HL-60 (cell line): ENCODE measurements at places on chromosomes 3 and 15.
A peak's percentile ranks its signal among the peaks of the same experiment; 100 is the strongest.

DNA sequence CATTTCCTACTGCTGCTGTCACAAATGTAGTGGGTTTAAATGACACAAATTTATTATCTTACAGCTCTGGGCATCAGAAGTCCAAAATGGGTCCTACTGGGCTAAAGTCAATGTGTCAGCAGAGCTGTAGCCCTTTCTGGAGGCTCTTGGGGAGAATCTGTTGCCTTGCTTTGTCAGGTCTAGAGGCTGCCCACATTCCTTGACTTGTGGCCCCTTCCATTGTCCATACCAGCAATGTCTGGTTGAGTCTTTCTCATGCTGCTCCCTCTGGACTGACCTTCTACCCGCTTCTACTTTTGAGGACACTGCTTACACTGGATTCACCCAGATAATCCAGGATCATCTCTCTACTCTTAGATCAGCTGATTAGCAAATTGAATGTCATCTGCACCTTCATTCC, 3.0 kb downstream of the IL12A start:
- DNase-seq = no peak

DNA sequence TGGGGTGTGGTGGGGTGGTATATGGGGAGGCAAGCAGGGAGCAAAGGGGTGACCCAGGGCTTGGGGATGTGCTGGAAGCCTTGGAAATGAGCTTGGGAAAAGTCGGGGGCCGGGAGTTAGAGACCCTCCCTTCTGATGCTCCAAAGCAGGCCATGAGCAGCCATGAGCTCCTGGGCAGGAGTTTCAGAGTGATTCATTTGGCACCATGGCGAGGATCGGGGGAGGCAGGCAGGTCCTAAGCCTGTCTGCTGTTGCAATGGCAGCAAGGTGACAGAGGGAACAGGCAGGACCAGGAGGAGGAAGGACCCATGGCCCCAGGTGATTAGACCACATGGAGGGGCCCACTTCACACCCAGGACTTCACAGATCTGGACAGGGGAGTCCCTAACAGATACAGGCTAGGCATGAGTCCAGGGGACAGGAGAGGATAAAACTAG, 21.3 kb downstream of the RGMA start:
- DNase-seq = no peak

GRCh38 chr3:132867956-132868355, 145.7 kb upstream of the NPHP3 start:
- no peak for DNase-seq

- no peak for DNase-seq
Observed at GRCh38 chr3:177530908-177531307, 333.6 kb upstream of the TBL1XR1 start.

GRCh38 chr3:62805580-62806277, 69.5 kb downstream of the CADPS start:
- DNase-seq = no peak

DNA sequence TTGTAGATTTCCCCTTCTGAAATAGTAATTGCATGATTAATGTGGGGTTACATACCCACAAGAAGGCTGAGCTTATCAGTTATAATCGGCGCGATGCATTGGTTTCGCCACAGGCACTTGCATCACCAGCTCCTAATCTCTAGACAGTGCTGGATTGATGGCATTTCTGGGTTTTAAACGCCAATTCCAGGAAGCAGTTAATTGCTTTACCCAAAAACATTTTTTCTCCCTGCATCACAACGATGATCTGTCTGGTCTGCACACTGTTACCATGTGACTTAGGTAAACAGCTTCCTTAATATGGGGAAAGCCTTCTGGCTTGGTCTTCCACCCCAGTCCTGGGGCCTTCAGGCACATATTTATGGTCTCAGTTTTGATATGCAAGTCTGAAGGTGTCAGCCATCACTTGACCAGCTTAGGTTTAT, 70.0 kb upstream of the HEG1 start:
- DNase-seq = peak; percentile 79

GRCh38 chr3:154458560-154458959, 28.6 kb upstream of the GPR149 start:
- no peak for DNase-seq

GRCh38 chr3:81443457-81443782, 318.0 kb downstream of the GBE1 start:
- no peak for DNase-seq

DNA sequence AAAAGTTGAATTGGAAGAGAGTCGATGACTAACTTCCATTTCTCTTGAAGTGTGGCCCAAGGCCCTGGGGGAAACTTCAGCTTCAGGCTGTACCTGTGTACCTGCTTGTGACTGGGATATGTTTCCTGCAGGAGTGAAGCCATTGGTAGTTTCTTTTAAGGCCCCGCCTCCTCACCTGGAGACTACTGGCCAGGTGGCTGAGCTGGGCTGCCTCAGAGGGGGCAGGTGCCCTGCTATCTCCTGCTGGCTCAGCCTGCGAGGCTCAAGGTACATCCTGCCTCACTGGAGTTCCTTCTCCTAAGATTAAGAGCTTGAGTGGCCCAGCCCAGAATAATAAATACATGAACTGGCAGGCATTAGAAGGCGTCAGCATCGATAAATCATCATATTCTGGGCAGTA, 121.6 kb upstream of the ROPN1 start:
- no peak for DNase-seq

GRCh38 chr15:61314427-61314826, 85.3 kb upstream of the RORA start:
- no peak for DNase-seq

GRCh38 chr3:59388555-59389270, 338.9 kb upstream of the CFAP20DC start:
- DNase-seq = no peak

- DNase-seq = no peak
Observed at GRCh38 chr3:139491027-139491700, 14.8 kb upstream of the RBP2 start.

- DNase-seq = no peak
Observed at GRCh38 chr3:123027292-123028232, at the start of gene SEMA5B. Gene SEMA5B (minus strand): TSS chr3:123027763. CDS start chr3:122961263, 66,500 bp downstream.

- DNase-seq = no peak
Observed at GRCh38 chr3:152254041-152254440, 14.7 kb upstream of the MBNL1 start.

GRCh38 chr3:194123726-194124125, 12.2 kb upstream of the HES1 start:
- DNase-seq = no peak

GRCh38 chr3:23341147-23341838, 138.2 kb downstream of the UBE2E2 start:
- DNase-seq = no peak

- no peak for DNase-seq
Observed at GRCh38 chr15:67915461-67916374, 75.9 kb upstream of the RNU6-1 start.

DNA sequence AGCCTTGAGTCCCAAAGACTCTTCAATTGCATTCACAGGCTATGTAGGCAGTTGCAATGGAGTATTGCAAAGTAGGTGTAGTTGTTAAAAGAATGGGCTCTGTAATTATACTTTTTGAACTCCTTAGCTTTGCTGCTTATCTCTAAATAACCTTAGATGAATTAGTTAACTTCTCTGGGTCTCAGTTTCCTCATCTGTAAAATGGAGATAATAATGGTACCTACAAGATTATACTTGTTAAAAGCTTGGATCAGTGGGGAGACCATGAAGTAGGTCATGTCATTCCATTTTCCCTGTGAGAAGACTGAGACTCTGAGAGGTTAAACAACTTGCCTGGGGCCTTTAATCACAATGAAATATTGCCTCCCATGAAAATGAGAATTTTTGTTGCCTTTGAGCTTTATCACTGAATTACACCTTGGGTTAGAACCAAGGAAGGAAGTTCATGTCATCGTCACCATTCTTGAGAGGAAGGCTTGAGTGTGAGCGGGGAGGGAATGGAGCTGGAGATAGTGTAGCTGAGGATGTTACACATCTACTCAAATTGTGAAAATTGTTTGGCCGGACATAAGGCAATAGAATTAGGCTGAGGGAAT, 38.1 kb downstream of the CTDSPL start:
- DNase-seq = no peak

DNA sequence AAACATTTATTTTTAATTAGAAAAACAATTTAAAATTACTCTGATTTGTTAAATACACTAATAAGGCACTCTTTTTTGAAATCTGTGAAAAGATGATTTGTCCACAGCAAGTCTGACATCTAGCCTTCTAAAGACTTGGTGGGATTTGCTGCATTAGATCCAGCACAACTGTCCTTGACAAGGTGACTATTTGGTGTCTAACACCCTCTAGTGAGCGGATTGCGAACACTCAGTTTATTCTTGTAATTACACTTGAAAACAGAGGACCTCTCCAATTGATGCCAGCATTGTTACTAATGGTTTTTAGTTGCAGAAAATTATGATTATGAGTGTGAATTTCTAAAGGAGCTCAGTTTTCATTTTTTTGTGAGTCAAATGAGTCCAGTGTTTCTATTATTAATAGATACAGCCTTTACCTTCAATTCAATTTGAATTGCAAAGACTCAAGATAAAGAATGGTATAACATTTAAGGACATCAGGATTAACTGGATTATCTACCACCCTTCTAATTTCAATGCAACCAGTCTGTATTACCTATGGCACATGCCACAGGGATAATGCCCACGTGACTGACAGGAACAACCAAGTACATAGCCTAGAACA, 29.7 kb upstream of the STRIT1 start:
- DNase-seq = peak; percentile 12

DNA sequence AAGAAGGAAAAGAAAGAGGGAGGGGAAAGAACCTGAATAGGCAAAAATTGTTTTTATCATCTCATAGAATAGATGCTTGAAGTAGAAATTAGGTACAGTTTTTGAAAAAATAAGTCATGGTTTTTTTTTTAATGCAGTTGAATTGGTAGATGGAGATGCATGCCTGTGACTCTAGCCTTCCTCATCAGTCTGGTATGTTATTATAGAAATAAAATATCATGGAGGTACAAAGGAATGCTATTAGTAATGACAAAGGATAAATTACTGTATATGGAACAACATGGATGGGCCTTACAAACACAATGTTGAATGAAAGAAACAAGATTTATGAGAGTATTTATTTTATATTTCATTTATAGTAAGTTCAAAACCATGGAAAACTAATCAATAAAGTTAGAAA, 162.4 kb upstream of the GALNT15 start:
- no peak for DNase-seq

GRCh38 chr15:68495221-68495950, 63.4 kb upstream of the ITGA11 start:
- no peak for DNase-seq

- DNase-seq = no peak
Observed at GRCh38 chr3:48469046-48469915, 22.7 kb downstream of the ATRIP start.

DNA sequence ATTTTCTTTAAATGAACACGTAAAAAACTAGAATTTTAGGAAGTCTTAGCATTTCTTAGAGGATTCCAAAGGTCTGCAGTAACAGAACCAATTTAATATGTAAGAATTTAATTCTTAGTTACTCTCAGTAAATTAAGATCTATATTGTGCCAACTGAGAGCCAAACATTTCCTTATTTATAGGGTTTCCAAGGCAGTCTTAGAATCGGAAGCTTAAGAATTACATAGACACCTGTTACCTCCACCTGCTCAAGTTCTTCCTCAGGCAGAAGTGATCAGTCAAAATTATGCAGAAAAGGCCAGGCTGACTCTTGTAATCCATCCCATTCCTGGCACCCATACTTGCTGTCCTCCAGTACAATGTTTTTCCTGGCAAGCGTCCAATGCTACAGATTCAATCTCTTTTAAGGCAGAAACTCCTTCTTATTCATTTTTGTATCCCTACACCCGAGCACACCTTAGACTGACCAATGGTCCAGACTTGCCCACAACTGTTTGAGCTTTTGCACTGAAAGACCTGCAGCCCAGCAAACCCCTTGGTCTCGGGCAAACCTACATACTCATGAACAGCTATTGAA, 64.3 kb downstream of the NCEH1 start:
- no peak for DNase-seq

GRCh38 chr3:115134648-115135347, 12.3 kb downstream of the ZBTB20 start:
- no peak for DNase-seq

DNA sequence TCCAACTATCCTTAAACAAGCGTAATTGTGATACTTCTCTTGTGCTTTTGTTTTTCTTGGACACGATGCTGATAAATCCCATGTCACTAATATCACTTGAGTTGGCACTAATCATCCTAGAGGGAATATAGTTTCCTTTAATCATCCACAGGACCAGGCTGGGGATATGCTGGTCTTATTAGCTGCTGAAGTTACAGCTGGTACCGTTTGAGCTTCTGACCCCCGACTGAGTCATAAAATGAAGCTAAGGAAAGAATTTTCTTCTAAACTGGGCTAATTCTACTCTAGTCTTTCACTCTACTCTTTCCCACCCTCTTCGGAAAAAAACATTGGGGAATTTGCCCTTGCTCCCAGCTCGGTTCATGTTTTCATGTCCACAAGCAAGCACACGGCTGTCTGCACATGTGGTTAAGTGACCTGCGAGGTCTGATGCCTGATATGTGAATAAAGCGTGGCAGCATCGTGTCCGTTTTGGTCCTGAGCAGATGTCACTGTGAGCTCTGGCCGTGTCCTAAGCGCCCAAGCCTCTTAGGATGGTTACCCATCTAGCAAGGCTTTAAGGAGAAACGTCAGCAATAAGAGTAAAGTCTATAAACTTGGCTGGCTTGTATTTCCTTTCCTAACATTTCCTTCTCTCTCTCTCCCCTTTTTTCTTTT, 223.7 kb downstream of the ITPR1 start:
- no peak for DNase-seq

- peak; percentile 10 for DNase-seq
Observed at GRCh38 chr3:5731100-5731499, 543.6 kb downstream of the EDEM1 start.

DNA sequence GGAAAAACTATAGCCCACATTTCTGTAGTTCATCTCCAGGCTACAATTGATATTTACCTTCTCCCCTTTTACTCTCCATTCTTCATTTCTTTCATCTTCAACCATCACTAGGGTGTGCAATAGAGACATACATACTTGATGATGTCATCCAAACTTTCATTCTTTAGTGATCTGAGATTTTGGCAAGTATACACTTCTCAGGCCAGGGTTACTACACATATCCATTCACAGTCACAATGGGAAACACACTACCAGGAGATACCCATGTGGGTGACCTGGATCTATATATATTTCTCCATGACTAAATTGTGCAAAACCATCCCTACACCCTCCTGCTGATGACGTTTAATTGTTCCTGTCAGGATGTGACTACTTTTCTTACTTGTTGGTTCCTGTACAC, 769.5 kb upstream of the DPPA4 start:
- DNase-seq = no peak

DNA sequence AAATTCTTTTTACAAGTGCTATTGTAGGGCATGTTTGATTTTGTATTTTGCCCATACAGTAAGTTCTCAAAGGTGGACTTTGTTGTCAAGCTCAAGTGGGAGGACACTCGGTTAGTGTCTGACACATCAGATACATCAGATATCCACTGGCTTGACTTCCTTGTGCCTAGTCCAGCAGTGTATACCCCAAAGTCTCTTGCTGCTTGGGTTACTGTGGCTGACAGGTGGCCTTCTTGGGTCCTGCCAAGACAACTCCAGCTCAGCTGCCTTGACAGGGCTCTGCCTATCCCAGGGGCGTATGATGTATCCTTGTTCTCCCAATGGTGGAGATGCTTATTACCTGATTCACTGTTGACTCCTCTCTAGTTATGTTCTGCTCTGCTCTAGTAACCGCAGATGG, 214.9 kb downstream of the CBLB start:
- DNase-seq = no peak

- DNase-seq = peak; percentile 53
Observed at GRCh38 chr15:67108122-67108961, 42.9 kb downstream of the SMAD3 start.

- no peak for DNase-seq
Observed at GRCh38 chr3:37856381-37856780, 5.3 kb upstream of the CTDSPL start.

- no peak for DNase-seq
Observed at GRCh38 chr15:67174864-67175573, 79.4 kb downstream of the AAGAB start.
